ENCODE measurements at places on chromosomes 11 and 22. TPM values are rescaled to one million over a fixed set of nuclear protein-coding genes. Genes with fewer than 3 reads are reported as not detected.

GRCh38 chr22:33350491-33350890, 292.3 kb upstream of the SYN3 start:
- DNase-seq, result no peak

GRCh38 chr11:16921019-16921418, 93.2 kb downstream of the PLEKHA7 start:
- DNase-seq, result no peak

GRCh38 chr11:22617868-22618267, 7.8 kb downstream of the FANCF start:
- DNase-seq, result no peak

GRCh38 chr22:50081426-50082196, 3.6 kb downstream of the MLC1 start:
- no peak for DNase-seq

- DNase-seq, result no peak
These were observed 20.6 kb downstream of the PDE2A start for GRCh38 chr11:72653649-72654048.

DNA sequence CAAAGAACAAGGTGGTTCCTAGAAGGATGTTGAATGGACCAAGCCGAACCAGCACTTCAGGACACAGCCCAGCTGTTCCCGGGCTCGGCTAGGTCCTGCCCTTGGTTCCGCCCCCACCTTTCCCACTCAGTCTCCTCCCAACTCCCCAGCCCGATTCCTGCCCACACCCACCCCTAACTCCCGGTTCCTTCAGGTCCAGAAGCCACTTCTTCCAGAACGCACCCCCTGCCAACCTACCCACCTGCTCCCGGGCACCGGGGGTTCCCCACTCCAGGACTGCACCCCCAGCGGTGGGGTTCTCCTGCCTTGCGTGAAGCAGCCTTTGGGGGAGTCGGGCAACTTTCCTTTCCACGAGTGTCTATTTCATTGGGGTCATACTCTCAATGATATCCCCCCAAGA, 30.7 kb downstream of the CERK start:
- DNase-seq, result no peak

DNA sequence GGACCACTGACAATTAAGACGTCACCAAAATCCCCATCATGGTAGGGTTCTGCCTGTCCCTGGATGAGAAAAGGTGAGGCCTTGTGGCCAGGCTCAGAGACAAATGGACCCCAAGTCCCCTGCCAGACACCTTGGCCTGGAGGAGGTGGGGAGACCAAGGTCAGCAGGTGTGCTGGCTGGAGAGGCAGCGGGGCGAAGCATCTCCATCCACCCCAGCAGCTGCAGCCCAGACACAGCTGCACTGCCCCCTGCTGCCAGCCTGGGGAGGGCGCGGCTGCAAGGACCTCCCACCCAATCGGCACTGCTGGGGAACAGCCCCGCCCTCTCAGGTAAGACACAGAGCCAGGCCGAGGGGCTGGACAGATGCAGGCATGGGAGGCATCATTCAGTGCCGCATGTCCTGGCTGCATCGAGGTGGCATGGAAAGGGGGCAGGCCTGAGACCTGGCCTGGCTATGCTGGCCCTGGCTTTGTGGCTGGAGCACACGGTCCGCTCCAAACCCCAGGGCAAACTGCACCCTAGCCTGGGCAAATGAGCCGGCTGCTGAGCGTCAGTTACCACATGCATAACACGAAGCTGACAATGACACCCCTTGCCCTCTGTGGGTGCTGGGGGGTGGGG, 12.2 kb upstream of the MFNG start:
- no peak for DNase-seq

DNA sequence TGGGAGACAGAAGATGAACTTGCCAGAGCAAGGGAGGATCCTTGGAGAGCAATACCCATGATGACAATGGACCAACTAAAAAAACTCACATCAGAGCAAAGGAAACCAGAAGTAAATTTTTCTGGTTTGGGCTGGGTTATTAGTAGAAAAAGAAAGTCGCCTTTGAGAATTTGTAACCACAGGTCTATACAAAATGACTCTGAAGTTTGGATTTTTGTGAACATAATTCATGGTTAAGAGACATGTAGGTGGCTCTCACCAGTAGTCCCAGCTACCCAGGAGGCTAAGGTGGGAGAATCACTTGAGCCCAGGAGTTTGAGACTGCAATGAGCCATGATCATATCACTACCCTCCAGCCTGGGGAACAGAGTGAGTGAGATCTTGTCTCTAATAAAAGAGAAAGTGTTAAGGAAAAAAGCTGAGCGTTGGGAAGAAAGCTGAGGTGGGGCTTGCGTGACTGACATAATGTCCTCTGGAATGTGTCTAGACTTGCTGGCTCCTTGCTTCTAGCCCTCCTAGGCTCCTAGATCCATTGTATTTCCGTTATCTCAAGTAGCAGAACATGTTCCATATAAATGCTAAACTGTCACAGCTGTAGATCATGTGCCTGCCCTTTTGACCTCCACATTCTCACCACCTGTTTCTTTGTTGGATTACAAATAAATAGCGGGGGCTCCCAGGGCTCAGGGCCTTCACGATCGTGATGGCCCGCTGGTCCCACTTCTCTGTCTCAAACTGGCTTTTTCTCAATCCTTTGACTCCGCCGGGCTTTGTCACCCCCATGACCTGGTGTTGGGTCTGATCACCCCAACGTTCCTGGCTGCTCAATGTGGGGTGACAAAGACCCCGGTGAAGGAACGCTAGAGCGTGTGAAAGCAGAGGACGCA, 56.2 kb upstream of the SC5D start:
- no peak for DNase-seq

- DNase-seq, result no peak
These were observed 270.2 kb upstream of the LUZP2 start for GRCh38 chr11:24226606-24227005.

- DNase-seq, result no peak
These were observed 27.0 kb downstream of the PLEKHA7 start for GRCh38 chr11:16987205-16987568.

DNA sequence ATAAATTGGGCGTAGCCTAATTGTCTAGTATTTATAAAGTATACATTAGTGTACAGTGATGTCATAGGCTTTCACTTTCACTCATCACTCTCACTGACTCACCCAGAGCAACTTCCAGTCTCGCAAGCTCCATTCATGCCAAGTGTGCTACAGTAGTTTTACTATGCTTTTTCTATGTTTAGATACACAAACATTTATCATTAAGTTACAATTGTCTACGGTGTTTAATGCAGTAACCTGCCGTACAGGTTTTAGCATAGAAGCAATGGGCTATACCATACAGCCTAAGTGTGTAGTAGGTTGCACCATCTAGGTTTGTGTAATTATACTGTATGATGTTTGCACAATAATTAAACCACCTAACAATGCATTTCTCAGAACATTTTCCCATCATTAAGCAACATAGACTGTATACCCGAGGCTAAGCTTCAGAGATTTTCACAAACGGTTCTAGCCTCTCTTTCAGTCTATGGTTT, 17.5 kb downstream of the OR9G1 start:
- DNase-seq, result no peak

DNA sequence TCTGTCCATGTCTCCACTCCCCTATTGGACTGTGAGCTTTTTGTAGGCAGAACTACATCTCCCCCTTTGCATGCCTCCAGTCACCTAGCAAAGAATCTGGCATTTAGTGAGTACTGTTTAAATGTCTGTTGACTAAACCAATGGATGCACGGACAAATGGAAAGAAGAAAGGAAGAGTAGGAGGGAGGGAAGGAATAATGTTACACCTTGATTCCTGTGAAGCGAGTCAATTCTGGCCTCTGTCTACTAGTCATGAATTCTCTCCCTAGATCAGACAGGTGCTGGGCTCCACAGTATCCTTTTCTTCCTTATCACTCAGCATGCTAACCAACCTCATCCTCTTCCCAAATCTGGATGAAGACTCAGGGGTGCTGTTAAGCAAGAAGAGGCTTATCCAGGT, 33.6 kb downstream of the GALNT18 start:
- DNase-seq, result no peak

GRCh38 chr11:118343981-118344515, at the start of gene CD3G:
Gene CD3G (plus strand): TSS chr11:118344344. CDS start chr11:118344424, 80 bp downstream.
- DNase-seq, result no peak

- no peak for DNase-seq
These were observed 44.2 kb upstream of the FBLN1 start for GRCh38 chr22:45458532-45458931.

DNA sequence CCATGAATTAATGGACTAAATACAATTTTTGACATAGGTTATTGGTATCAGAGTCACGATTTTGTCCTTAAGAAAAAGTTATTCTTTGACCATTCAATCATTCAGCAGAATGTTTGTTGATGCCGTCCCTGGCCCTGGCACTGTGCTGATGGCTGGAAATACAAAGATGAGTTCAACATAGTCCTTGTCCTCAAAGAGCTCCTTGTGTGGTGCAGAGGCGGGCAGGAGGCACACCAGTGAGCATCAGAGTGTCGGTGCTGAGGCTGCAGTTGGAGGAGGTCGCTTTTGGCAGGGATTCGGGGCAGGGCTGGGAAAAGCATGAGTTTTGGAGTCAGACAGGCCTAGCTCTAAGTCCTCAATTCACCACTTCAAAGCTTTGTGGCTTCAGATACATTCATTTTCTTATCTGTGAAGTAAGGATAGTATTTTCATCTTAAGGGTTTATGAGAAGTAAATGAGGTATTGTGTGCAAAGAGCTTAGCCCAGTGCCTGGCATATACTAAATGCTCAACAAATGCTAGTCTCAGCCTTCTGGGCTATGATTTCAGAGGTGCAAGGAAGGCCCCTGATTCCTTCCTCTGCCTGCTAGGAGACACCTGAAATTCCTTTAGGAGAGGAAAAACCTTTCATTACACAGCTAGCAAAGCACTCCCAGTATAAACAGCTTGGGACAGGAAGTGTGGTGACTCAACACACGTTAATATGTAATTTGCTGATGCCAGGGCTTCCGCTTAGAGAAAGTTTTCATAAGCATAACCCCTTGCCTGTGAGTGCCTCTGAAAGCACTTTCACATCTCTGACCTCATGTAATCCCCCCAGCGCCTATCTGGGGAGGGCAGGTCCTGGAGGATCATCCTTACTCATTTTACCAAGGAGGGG, 113.8 kb downstream of the NECTIN1 start:
- no peak for DNase-seq

GRCh38 chr11:72599325-72600117, 74.7 kb downstream of the PDE2A start:
- DNase-seq, result no peak

DNA sequence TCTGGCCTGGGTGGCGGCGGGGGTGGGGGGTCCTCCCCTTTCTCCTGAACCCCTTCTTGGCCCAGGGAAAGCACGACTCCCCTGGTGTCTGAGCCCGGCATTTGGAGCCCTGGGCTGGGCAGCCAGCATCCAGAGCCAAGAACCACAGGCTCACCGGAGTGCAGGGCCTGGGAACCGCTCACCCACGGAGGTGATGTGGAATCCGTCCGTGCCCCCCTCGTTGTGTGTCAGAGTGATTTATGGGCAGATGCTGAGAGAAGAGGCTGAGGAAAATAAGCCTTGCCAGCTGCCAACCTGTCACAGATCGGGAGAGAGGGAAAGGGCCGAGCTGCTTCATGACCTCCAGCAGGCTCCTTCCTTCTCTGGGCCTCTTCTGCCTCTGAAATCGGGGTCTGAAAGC, 33.7 kb downstream of the WNT11 start:
- no peak for DNase-seq

DNA sequence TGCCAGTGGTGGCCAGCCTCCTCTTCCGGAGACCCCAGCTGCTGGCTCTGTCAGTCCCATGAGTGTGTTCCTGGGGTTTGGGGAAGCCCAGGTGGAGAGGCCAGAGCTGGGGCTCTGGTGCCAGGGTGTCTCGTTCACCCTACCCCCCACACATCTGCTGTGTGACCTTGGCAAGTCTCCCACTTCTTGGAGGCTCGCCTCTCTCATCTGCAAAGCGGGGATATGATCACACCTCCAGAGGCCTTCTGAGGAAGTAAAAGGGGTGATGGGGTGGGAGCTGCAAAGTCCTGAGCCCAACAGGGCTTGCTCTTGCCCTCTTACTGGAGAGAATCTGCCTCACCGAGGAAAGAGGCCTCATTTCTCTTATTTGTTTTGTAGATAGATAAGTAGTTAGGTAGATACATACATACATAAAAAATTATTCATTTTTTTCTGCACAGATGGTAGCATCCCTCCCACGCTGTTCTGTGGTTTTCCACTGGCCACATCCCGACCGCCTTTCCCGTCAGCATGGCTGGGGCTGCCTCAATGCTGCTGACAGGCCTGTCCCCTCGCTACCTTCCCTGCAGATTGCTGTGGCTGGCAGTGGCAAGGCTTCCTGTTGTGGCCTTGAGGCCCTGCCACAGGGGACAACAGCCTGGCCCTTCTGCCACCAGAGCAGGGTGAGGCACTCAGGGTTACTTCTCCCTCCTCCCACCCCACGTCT, 23.9 kb downstream of the MYO7A start:
- no peak for DNase-seq

DNA sequence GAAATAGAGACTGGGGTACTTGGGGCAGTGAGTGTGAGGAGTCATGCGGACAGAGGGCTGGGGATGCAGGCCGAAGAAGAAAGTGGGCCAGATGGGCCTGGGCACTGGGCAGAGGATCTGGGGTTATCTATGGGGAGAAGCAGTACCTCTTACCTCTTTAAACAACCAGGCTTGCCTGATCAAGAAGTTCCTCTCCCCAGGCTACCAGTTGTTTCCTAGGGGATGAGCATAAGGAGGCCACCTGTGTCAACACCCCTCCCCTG, 98.4 kb upstream of the PITPNB start:
- no peak for DNase-seq

- no peak for DNase-seq
These were observed 8.5 kb downstream of the EIF3D start for GRCh38 chr22:36520423-36520822.

DNA sequence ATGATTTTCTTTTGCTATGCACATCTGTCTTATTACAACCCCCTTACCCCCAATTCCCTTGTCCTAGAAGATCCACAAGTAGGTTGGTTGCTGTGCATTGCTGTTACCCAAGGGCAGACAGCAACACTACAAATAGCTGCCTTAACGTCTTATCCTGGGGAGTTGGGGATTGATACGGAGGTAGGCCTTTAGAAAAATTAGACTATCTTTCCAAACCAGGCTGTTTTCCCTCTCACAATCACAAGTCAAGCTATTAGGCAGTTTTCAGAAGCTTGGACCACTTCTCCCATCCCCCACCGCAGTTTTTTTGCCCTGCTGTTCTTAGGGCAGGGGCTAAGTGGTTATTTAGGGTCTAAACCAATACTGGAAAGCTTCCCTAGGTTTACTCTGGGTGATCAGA, 2.8 kb upstream of the PHLDB1 start:
- DNase-seq, result no peak

Gene APOA4
- not detected for polyA plus RNA-seq

Gene KCNQ1OT1
- polyA plus RNA-seq, result 0.78 TPM

Gene TRIM66
- polyA plus RNA-seq, result 5.9 TPM

Gene ALG9
- polyA plus RNA-seq, result 41.2 TPM

Gene TMA7B
- polyA plus RNA-seq, result 0.18 TPM

Gene MMP10
- polyA plus RNA-seq, result not detected

Gene MRGPRE
- polyA plus RNA-seq, result not detected

Gene SIDT2
- polyA plus RNA-seq, result 35.0 TPM

Gene MS4A10
- polyA plus RNA-seq, result 0.11 TPM

Gene CRYBB2
- polyA plus RNA-seq, result not detected

Gene IFITM1
- polyA plus RNA-seq, result 33.9 TPM

Gene PAK1
- 88.6 TPM for polyA plus RNA-seq

Gene SLC36A4
- polyA plus RNA-seq, result 17.9 TPM

Gene ZDHHC13
- 18.9 TPM for polyA plus RNA-seq

Gene PI4KA
- 56.5 TPM for polyA plus RNA-seq

Gene MB
- polyA plus RNA-seq, result not detected

All from right renal cortex interstitium (tissue), 3 donors.